Activated CD8-positive, alpha-beta memory T cell treated with anti-CD3 and anti-CD28 coated beads, Interleukin-2, amount 50 U/mL, for 4 hours (primary cell): ENCODE measurements at places on chromosomes 4 and X.

DNA sequence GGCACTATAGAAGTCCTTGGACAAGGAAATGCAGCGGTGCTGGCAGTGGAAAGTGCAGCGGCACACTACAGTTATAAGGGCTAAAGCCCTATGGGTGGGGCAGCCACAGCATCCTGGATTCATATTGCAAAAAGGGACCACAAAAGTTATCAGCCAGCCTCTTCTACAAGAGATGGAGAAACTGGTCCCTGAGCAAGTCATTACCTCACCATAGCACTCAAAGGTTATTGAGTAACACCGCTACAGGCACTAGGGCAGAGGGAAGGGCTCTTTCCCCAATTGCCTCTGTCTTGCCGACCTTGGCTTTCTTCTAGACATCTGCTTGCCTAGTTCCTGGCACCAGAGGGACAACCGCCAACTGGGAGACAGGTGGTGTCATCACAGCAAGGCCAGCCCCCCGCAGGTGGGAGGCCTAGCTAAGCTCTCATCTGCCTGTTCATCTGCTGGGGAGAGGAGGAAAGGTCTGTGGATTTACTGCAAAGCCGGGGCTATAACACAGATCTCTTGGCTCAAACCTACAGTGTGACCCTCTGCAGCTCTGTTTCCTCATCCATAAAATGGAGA, 600.0 kb downstream of the BCOR start:
- DNase-seq: no peak

DNA sequence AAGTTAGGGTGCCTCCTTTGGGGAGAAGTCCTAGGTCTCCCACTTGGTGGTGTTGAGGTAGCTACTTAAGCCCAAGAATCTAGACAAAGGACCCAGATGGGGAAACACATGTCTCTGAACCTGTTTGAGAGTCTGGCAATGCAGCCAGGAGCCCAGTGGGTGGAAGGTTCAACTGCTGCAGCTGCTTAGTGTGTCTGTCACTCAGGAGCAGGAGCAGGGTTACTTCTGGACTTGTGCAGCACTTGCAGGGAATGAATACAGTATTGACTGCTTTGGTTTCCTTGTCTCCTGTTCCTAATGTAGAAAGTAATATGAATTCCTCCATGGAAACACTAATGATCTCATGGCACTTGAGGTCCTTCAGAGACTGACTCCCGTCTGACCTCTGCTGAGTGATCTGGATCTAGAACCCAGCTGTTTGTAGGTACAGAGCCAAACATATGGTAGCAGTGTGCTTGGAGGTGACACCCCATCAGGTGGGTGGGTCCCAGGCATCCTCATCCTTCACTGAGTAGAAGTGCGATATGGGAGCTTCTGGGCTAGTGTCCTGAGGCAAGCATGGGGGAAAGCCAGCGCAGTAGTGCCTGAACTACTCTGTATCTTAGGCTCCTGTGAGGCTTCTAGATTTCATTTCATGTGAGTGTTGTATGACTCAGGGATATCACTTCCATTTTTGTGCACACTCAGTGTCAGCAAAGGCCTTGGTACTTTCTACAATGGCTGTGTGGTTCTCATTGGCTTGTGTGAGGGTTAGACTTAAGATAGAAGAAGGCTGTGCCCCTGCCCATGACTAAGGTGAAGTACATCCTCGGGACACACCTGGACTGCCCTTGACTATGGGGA, 85.0 kb upstream of the WDR1 start:
- DNase-seq: no peak

GRCh38 chr4:83757121-83757621, 221.3 kb downstream of the GPAT3 start:
- DNase-seq: no peak

- no peak for DNase-seq
These were observed at the start of gene RAB33B for GRCh38 chr4:139454111-139455045. Gene RAB33B (plus strand): TSS chr4:139454121. CDS start chr4:139454196, 75 bp downstream.

DNA sequence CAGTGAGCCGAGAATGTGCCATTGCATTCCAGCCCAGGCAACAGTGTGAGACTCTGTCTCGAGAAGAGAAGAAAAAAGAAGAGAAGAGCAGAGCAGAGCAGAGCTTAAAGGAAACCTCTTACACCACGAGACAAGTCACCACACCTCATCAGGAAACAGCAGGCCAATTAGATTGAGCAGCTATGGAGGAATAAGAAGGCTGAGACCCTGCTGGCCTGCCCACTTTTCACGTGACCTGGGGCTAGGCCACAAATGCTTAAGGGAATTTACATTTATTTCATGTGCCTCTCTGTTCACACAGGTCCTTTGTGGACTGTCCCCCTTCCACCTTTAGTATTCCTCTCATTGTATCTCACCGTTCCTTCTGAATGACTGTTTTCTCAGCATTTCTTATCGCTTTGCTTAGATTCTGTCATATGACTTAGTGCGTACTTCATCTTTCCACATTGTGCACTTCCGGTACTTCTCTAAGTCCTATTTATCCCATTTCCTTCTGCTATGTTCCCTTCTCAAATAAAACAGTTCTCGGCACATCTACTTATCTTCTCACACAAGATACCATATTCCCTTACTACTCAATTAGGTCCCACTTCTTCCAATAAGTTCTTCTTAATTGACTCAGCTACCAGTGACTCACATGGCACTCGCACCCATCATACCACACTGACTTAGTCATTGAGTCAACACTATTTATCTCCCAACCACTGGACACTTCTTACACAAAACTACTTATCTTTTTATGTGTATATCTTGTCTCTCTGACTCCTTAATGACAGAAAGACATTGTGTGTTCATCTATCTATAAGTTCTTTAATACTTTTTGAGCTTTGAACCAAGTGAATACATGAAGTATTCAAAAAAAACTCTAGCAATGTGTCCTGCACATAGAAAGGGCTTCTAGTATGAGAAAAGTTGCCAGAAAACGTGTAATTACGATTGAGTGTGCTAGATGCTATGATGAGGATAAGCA, 11.0 kb downstream of the CUL4B start:
- no peak for DNase-seq

- DNase-seq: no peak
These were observed 50.7 kb downstream of the MAP7D3 start for GRCh38 chrX:136200466-136200865.

GRCh38 chr4:125360727-125361126, 46.0 kb downstream of the FAT4 start:
- no peak for DNase-seq

DNA sequence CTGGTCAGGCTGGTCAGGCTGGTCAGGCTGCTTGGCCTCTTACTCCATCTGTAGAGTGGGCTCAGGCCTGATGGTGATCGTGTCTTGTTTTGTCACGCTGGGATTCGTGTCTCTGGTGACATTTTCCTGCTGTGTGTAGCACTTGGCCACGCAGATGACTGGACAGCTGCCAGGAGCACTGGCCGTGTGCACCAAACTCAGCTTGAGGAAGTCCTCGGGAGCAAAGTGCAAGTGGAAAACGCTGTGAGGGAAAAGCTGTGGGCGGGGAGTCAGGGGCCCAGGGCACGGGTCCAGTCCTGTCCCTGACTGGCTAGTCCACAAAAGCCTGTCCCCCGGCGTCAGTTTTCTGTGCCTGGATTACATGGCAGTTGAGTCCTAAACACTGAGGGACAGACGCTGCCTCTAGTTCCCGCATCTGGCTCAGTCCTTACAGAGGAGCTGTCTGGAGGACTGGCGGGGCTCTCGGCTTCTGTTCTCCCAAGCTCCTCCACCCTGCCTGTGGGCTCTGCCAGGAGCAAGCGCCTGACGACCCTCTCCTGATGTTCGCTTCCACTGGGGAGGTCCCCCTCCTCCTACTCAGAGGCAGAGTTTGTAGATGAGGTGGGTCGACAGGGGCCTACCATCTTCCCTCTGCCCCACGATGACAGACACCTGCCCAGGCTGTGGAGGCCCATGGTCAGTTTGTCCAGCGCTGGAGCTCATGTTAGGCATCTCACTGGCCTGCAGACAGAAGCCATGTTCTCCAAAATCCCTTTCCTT, 35.9 kb upstream of the GRPEL1 start:
- DNase-seq: no peak

DNA sequence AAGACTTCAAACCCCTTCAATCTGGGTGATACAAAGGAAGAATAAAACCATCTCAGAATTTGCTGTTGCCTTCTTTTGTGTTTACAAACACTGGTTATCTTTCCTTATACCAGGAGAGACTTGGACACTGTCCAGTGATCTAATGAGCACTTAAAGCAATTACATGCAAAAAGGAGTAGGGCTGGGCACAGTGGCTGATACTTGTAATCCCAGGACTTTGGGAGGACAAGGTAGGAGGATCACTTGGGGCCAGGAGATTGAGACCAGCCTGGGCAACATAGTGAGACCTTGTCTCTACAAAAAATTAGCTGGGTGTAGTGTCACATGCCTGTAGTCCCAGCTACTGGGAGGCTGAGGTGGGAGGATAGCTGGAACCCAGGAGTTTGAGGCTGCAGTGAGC, 95.7 kb upstream of the DRD5 start:
- DNase-seq: no peak

GRCh38 chr4:37561803-37562207, 124.4 kb downstream of the RELL1 start:
- no peak for DNase-seq

- DNase-seq: no peak
These were observed 61.9 kb downstream of the DCTD start for GRCh38 chr4:182855312-182855711.

- no peak for DNase-seq
These were observed 132.5 kb downstream of the AFF1 start for GRCh38 chr4:87067124-87067885.
